ENCODE measurements at places on chromosomes 12 and 14.

- DNase-seq, result no peak
Measured at GRCh38 chr12:48142818-48143674, 14.3 kb downstream of the ASB8 start.

- DNase-seq, result no peak
Measured at GRCh38 chr12:40020261-40020691, 85.6 kb downstream of the SLC2A13 start.

DNA sequence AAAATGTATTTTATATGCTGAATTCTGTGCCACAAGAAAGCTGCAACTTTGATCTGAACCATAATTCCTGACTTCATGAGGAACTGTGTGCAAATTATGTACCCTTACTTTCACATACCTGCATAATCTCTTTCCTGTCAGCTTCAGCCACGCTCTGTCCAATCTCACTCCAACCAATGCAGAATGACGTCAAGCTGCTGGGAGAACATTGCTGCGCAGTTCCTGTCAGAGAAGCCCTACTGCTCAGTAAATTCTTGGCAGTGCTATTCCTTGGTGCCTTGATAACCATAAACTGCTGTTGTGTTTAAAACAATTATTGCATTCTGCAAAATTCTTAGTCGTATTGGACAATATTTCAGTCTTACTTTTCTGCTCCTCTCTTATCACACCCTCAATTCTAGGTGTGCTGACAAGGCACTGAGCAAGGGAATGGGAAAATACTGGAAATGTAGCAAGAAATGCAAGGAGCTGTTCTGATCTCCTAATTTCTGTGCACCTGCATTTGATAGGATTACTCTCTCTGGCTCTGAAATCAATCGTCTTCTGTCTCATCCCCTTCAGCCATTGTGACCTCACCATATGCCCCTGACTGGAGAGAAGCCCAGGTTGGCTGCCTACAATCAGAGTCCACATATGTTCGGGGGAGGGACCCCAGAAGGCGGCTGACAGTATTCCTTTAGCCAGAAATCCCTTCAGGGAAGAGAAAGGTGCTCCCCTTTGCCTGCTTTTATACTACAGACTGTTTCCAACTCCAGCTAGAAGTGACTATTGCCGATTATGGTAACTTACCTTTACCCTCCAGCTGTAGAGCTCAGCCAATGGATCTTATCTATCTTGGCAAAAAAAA, 274.9 kb upstream of the NOVA1 start:
- DNase-seq, result peak; percentile 53

GRCh38 chr12:110165540-110166159, 41.5 kb downstream of the IFT81 start:
- DNase-seq, result no peak

DNA sequence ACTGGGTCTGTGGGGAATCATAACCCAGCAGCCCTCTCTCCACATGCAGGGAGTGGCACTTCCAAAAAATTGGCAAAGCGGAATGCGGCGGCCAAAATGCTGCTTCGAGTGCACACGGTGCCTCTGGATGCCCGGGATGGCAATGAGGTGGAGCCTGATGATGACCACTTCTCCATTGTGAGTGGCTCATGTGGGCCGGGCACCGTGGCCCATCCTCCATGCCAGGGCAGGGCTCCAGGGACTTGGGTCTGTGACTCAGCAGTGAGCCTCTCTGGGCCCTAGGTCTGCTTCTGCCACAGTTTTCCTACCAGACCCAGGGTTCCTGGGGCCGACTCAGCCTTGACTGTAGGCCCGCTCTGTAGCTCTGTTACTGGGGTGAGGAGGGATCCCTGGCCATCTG, 2.2 kb downstream of the NPFF start:
- DNase-seq, result no peak
